ENCODE measurements at places on chromosomes 2 and 18.

DNA sequence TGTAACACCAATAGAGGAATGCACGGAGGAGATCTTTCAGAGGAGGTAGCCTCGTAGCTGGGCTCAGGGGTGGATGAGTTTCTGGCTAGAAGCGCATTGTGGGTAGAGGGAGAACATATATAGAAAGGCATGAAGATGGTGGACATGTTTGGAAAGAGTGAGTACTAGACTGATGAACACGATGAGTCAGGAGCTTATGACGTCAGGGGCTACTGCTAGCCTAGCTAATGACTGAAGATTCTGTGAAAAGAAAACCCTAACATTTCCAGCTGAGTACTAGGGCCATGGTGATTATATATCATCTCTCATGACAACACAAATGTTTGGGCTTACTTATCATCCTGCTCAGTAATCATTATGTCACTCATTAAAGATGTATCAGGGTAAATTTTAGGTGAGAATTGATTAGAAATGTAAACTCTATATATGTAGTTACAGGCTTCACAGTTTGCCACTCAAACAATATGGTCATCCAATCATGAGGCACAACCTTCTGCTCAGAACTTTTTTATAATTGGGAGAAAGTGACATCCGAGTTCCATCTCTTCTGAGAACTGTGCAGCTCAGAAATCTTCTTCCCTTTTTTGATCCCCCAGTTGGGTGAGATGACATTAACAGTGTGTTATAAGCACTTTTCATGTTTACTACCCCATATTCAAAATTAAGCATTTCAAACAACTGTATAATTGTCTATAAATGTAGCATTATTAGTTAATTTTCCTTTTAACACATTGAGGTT lies 22.2 kb upstream of the IL1RN start:
- DNase-seq: peak; percentile 43

- no peak for DNase-seq
Measured at GRCh38 chr2:152466041-152466440, 131.1 kb downstream of the FMNL2 start.

- DNase-seq: no peak
Measured at GRCh38 chr2:190270298-190270697, 49.3 kb downstream of the HIBCH start.

DNA sequence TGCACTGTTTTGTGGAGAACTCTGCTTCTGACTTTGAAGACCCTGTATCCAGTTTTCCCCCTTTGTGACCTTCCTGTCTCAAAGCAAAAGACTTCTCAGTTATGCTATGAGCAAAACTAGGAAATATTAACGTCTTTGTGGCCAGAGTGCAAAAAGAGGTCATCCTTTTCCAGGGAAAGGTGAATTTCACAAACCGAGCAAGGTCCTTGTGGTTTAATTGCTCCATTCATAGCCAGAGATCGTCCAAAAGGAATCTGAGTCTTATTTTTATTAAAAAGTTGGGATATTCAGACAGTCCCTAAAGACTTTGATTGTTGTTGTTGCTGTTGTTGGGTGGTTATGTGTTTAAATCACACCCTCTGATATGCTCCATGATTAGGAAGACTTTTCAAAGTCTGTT lies 77.4 kb downstream of the NAB1 start:
- DNase-seq: no peak

DNA sequence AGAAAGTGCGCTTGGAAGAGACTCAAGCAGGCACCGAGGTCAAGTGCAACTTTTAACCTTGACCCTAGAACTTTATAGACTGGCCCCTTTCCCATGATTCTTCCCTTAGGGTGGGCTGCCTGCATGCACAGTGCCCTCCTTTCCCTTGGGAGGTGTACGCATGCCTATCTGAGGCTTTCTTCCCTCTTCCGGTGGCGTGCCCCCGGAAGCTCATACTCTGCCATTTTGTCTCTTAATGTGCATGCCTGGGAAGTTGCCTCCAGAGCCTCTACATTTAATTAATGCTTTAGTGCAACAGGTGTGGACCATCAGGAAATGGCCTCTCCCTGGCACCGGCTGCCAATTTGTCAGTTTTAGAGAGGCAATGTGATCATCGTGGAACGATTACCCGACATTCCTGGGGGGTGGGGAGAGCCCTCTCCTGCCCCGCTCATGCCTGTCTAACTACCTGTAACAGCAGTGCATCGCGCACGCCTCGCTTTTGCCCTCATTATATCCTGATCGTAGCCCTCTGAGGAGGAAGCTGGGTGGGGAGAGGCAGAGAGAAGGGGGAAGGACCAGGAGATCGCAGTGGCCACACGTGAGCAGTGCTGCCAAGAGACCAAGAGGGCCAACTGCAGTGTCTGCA lies 194.8 kb downstream of the TFCP2L1 start:
- no peak for DNase-seq

DNA sequence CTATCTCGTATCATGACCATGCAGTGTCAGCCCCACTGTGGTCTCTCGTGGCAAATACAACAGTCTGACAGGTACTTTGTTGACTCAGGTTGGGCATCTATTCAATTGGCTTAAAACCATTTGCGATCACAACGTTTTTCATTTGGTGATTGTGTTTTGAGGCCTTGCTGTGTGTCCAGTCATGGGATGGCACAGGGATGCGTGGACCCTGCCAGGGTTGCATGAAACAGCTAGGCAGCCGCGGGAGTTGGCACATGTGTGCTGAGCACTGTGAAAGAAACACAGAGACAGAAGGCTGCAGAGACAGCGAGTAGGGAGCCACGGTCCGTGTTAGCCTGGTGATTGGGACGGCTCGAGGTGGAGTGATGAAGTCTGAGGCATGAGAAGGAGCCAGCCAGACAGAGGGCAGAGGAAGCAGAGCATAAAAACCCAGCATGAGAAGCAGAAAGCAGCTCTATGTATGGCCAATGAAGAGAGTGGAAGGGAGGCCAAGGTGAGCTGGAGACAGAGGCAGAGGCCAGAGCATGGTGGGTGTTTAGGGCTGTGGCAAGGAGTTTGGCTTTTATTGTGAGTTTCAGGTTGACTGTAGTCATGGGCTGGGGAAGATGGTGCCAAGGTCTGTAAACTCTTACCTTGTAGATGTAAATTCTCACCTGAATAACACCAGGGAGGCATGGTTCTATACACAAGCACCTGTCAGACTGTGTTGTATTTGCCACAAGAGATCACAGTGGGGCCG lies 31.8 kb upstream of the IL1R1 start:
- DNase-seq: peak; percentile 75

GRCh38 chr2:105934467-105934866 lies 189.8 kb downstream of the NCK2 start:
- DNase-seq: peak; percentile 69

GRCh38 chr2:237806334-237806733 lies 7.8 kb downstream of the RBM44 start:
- no peak for DNase-seq

- no peak for DNase-seq
Measured at GRCh38 chr2:24520175-24520574, 29.1 kb downstream of the NCOA1 start.

GRCh38 chr2:58054264-58054663 lies 7.7 kb downstream of the VRK2 start:
- no peak for DNase-seq

GRCh38 chr18:63263444-63263843 lies 56.1 kb downstream of the BCL2 start:
- DNase-seq: no peak

- no peak for DNase-seq
Measured at GRCh38 chr18:57352761-57353136, 392 bp downstream of the ST8SIA3 start.

DNA sequence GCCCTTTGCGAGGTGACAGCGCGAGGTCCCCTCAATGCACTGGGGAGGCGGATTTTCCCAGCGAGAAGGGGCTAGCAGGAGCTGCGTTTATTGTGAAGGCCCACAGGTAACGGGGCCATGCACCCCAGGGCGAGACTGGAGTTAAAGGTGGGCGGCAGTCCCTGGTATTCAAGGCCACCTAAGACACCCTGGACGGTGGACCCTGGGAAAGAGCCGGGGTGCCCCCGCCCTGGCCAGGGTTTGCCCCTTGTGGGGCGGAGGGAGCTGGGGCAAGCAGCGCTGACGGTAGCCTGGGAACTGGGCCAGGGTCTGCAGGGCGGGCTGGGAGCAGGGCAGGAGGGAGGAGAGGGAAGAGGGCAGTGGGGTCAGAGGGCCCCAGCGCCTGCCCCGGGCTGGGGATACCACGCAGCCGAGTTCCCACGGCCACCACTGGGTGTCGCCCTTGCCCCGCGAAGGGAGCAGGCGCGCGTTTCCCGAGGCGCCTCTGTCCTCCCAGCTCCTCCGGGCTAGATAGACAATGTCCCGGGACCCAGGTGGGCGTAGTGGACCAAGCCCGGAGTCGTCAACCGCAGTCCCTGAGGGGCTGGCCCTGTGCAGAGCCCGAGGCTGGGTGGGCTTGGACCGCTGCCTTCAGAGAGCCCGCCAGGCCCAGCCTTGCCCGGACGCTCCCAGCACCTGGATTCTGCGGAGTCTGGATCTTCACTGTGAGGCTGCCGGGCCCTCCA lies 80.2 kb downstream of the SMAD4 start:
- DNase-seq: peak; percentile 78

DNA sequence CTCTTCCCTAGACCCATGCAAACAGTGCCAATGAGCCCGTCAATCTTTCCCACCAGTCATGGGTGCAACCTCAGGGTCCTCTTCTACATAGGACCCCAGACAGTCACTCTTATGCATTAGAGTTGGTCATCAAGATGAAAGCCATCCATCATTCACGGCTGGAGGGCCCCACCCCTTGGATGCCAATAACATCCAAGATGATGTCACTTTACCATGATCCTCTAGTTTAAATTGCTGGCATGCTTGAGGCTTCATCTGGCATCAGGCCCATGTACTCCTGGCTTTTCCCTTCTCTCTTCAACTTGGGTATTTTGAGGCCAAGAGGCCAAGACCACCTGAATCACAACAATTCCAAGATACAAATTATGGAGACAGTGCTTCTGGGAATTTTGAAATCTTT lies 91.1 kb upstream of the MAPK4 start:
- no peak for DNase-seq

DNA sequence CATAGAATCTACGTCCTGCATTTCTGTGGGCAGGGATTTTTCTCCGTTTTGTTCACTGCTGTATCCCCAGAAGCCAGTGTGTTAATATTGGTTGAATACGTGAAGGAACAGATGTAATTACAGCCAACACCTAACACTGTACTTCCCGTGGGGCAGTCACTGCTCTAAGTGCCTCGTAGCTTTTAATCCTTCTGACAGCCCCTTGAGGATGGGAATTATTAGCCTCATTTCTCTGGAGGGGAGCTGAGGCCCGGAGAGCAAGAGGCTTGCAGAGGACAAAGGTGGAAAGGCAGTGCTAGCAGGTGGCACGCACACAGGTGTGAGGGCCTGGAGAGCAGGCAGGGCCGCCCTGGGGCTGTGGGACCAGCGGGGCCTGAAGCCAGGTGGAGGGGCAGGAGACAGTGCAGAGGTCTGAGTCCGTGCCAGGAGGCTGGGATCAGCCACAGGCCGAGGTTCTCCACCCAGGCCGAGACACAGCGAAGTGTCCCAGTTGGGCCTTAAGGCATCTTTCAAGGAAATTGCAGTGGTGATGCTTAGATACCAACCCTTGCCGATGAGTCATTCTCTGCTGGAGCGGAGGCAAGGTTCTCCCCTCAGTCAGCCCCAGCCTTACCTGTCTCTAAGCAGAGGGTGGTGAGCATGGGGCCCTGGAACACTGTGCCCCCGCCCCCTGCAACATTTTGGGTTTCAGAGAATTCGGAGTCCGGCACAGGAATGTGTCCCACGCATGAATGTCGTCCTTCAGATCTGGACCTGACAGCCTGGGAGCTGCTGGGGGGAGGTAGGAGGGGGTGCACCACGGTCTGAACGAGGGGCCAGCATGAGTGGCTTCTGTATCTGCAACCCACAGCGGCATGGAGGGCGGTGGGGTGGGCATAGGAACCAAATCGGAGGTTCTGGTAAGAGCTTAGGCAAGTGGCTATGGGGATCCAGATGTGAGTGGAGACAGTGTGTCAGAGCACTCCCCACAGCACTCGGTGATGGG lies 122.6 kb downstream of the GBX2 start:
- DNase-seq: no peak

GRCh38 chr18:24426398-24427294 lies at the start of gene IMPACT:
Gene IMPACT, plus strand, starts transcription at chr18:24426670. Its CDS starts 87 bp downstream, at chr18:24426757.
- peak; percentile 86 for DNase-seq

DNA sequence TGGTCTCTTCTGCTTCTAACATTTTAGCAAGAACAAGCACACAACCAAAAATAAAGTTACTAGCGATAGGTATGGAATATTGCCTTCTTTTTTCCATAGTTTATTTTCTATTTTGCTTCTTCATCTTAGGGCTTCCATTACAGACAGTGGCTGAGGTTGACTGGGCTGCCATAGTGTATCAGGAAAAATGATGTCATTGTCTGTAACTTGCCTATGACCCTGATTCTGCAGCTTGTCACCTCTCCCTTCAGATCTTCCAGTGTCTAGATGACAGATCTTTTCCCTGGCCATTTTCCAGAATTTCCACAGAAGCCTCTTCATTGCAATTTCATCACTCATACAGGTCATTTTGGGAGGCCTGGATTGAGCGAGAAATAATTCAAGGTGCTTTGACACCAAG lies 308.5 kb downstream of the EPHA4 start:
- no peak for DNase-seq

DNA sequence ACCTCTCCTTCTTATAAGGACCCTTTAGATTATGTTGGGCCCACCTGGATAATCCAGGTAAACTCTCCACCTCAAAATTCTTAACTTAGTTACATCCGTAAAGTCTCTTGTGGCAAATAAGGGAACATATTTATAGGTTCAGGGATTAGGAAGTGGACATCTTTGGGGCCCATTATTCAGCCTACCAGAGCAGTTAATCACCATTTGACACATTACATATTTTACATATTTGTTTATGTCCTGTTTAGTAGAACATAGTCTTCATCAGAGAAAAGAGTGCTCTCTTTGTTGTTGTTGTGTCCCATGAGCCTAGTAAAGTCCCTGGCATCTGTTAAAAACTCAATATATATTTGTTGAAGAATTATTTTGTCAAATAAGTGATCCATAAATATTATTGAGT lies 134.0 kb upstream of the SPATS2L start:
- DNase-seq: no peak

GRCh38 chr2:234885118-234885517 lies 66.7 kb upstream of the SH3BP4 start:
- DNase-seq: no peak

GRCh38 chr2:136175868-136176267 lies 57.9 kb upstream of the CXCR4 start:
- DNase-seq: no peak

GRCh38 chr2:230564805-230565779 lies 147.6 kb upstream of the CAB39 start:
- DNase-seq: no peak

- DNase-seq: no peak
Measured at GRCh38 chr2:111045771-111046444, 74.8 kb upstream of the BCL2L11 start.

All from activated CD4-positive, alpha-beta T cell treated with anti-CD3 and anti-CD28 coated beads, Interleukin-2, Interleukin-6, amounts not matched to agents 100 ng/mL and 50 ng/mL, durations not matched to agents 16 hours and 8 hours (primary cell).